Stimulated activated CD8-positive, alpha-beta memory T cell treated with anti-CD3 and anti-CD28 coated beads, Interleukin-4, amount 100 ng/mL, for 48 hours (primary cell): ENCODE measurements at places on chromosomes 6 and 20.
A peak's percentile ranks its signal among the peaks of the same experiment; 100 is the strongest.

- DNase-seq, result peak; percentile 54
Measured at GRCh38 chr6:24520929-24521546, 26.3 kb downstream of the ALDH5A1 start.

GRCh38 chr6:107305391-107305790, 154.0 kb downstream of the PDSS2 start:
- DNase-seq, result no peak

GRCh38 chr20:33279261-33279910, 3.6 kb upstream of the BPIFB1 start:
- DNase-seq, result no peak

DNA sequence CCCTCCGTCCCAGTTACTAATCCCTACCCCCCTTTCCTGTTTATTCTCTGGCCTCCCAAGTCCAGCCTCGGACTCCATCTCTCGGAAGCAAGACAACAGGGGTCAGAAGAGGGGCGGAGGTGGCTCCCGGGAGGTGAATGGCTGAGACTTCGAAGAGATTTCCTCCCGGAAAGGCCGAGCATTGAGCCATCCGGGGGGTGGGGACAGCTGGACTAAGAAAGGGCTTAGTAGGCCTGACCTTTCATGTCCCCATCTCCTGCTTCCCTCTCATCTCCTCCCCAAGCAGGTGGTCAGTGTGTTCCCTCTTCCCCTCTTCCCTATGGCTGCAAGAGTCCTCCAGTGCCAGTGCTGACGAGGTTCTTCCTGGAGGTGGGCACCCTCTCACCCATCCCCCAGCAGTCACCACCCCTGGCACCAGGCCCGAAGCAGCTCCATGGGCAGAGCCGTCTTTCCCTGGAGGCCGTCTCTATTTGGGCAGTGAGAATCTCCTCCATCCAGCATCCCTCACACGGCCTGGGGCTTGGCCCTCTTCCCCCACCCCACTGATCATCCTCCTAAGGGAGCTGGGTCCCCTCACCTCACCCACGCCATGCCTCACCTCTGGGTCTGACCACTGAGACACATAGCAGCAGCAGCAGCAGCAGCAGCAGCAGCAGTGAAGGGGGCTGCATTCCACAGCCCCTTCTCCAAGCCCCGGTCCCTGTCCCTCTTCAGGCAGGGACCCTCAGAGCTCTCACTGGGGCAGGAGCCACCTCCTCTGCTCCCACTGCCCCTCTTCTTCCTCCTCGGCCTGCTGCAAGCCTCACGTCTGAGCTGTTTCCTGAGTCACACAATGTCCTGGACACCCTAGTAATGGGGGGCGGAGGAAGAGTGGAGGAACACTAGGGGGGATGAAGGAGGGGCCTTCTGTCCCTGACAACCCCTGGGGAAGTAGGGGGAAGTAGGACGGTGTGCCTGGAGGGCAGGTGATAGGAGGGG, at the start of gene NOTCH4:
NOTCH4 (minus strand) TSS at position 810 of the 978 bp plus-strand sequence; CDS start at position 671, 139 bp downstream.
- no peak for DNase-seq

- DNase-seq, result no peak
Measured at GRCh38 chr6:90336388-90336947, 39.8 kb upstream of the BACH2 start.

GRCh38 chr20:39190666-39191570, 228.8 kb downstream of the DHX35 start:
- no peak for DNase-seq

DNA sequence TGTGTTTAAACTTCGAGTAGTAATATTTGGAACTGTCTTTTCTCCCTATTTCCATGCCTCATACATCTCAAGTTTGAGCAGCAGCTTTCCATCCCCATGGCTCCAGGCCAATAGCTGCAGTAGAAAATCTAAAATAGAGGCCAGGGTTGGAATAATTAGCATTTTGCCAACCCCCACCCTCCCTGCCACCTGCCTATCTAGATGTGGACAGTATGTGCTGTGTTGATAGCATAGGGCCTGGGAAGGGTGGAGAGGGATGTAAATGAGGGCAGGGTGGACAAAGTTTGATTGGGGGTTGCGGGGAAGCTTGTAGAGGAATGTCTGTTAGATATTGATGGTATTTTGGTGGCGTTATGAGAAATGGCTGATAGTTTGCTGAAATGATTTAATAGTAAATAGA, 5.6 kb downstream of the TOP1 start:
- DNase-seq, result no peak

DNA sequence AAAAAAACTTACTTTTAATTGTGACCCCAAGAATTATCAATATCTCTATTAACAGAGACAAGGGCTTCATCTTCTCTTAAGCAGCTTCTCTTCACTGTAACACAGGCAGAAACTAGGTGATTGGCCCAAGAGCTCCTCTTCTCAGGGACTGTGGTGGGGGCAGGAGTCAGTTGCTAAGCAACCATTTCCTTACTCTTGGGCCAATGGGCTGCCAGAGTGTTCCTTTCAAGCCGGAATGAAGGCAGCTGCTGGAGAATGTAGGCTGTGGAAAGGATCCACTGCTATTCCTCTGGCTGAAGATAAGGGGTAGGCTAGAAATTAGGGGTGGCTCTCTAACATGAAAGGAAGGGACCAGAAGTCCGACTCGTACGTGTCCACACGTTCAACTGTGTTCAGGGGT, at the start of gene SEL1L2:
SEL1L2 (minus strand) TSS at position 150 of the 400 bp plus-strand sequence; CDS start at position 70, 80 bp downstream.
- no peak for DNase-seq

GRCh38 chr6:74073429-74073828, 377.4 kb downstream of the CD109 start:
- no peak for DNase-seq

GRCh38 chr6:157946865-157947532, 34.7 kb upstream of the SYNJ2 start:
- DNase-seq, result peak; percentile 24

DNA sequence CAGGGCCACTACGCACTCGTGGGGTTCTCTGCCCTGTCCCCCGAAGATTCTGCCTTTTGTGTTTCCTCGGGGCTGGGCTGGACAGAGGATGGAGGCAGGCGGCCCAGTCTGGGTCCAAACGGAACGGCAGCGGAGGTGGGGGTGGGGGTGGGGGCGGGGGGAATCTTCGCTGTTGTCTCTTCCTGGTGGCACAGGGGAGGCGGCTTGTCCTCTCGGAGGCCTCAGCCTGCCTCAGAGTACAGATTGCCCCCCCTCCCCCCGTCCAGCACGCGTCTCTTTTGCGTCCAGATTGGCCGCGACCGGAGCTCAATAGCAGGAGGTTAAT, 1.4 kb upstream of the INSM1 start:
- no peak for DNase-seq
